Epithelial cell of esophagus (primary cell): ENCODE measurements at places on chromosomes 6 and 20.

DNA sequence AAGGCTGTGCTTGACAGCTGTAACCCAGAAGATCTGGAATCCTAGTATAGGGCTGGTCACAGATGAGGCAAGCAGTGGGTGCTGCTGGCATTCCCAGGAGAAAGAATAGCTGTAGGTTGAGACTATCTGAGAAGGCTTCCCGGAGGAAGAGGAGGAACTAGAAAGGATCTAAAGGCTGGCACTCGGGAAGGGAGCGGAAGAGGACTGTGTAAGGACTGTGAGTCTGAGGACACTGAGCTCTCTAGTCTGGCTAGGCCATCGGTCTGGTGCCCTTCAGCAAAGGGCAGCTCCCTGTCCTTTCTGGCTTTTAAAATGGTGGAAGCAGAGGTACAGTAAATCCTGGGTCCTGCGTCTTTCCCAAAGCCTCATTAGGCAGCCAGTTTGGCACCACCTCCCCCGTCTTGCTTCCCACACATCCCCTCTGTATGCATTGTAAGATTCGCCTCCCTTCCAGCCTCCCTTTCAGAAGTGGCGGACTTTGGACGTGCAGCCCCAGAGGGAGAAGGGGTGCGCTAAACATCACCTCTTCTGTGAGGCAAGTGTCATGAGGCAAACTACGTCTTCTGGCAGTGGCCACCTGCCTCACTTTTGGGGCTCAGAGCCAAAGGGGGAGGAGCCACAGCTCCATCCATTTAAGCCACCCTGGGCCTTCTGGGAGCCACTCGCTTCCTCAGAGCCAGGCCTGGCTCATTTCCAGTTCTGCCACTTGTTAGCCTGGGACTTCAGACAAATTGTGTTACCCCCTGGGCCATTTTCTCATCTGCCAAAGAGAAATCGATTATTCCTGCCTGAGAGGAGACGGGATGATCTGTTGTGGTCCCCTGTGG is 8.6 kb downstream of the SNPH start:
- DNase-seq = no peak

DNA sequence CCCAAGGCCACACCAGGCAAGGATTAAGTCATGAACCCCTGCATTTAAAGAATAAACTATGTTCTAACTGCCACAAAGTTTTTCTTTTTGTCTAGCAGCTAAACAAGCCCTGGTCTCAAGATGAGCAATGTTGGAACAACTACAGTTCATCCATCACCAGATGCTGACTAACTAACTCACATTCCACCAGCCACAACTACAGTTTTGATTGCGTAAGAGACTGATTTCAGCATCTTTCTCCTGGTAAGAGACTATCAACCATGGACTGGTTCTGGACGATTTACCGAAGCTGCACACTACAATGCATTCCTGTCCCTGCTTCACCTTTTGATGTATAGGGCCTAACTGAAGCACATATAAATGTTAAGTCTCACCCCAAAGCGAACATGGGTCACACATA is 43.0 kb downstream of the F13A1 start:
- peak; percentile 73 for DNase-seq

DNA sequence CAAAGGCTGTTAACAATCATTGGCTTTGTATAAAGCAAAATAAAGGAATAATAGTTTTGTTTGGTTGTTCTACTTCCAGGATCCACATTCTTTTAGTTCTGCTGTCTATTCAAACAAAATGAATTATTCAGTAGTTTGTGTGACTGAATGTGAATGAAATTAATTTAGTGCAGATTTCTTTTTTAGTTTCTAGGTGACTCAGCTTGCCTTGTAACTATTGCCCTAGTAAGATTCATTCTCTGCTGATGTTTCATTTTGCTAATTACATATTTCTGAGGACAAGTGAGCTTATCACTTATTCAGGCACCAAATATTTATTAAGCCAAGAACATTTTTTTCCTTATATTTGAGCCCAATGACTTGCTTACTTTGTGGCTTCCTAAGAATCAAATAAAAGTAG is 46.5 kb upstream of the RIPOR2 start:
- peak; percentile 38 for DNase-seq

DNA sequence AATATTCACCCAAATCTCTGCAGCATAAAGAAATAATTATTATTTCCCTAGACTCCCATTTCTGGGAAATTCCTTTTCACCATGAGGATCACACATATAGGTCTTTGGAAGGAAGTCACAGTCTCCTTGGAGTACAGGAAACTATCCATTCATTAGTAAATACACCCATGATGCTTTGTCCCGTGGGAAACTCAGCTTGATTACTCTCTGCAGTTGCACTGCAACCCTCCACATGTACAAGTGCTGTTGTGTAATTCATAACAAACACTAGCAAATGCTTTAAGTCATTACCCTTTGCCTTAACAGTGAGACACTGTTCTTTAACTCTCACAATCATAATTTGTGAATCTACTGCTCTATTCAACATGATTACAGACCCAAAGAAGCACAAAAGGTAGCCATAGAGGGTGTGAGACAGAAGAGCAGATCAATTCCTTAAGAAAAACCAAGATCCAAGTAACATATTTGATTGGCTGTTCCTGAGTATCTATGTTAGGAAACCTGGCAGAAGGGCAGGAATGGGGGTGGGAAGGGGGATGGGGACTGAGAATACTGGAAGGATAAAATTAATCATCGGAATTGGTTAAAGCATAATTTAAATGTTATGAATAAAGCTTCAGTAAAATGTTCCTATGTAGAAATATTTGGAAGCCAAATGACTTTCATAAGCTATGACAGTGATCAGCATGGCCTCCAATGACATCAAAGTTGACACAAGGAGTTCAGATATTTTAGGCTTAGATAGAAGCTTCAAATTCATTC is 268.0 kb downstream of the HACE1 start:
- DNase-seq = peak; percentile 24

DNA sequence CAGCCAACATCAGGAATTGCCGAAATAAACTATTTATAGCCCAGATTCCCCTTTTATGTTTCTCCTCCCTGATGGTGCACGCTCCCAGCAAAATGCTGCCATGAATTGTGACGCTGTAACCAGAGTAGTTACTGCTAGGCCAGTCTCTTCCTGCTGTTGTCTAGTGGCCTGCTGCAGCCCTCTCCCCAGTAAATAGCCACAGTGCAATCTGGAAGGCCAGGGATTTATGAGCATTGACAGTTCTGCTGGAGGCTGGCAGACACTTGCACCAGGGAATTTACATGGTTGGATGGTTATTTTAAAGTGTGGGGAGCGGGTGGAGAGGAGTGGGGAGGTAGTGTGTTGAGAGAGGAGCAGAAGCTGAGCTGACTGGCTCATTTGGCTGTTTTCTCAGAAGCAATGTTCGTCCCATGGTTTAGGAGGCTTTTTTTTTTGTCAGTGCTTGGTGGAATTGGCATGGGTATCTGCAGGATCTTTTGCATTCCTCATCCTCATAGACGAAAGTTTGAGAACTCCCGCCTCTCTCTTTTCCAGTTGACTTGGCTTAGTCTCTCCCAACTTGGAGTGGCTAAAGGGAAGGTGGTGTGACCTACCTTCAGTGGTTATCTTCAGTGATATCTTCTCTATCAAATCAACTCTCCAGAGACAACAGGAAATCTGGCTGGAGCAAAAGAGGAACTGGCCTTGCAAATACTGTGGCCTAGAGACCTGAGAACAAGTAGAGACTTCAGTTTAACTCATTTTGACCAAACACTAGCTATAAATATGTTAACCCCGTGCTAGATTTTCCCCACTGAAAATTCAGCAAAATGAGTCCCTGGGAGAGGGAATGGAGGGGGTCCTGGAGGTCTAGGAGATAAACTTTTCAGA is 99.3 kb upstream of the VSTM2L start:
- DNase-seq = no peak

GRCh38 chr20:47682028-47682783 is 103.1 kb downstream of the SULF2 start:
- DNase-seq = no peak

DNA sequence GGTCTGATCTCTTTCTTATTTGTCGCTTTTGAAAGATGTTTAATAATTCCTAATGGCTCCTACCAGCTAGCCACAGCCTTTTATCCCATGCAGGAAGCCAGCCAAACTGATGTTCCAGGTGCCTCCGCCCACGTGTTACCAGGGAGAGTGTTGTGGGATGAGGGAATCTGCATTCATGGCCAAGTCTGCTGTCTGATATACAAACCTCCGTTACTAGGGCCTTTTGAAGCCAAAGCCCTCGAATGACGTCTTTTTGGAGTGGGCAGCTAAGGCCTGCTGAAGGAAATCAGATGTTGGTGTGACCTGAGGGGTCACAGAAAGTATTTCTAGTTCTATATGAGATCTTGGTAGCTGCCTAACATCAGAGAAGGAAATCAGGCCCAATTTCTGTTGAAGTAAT is 21.3 kb downstream of the STK35 start:
- DNase-seq = no peak

DNA sequence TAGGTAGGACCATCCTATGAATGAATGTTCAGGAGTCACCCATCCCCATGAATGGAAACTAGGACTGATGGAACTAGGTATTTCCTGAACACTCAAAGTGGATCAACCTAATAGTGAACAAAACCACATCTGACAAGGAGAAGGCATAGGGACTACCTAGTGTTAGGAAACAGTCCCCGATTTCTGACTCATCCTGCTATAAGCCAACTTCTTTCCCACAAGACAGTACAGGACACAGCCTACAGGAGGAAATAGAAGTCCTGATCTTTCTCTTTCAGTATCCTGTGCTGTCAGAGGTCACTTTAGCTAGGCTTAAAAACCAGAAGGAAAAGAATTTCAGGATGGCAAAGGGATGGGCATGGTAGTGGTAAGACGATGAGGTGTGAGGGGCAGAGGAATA is 19.5 kb upstream of the GMDS start:
- DNase-seq = peak; percentile 82
